ENCODE measurements at places on chromosomes 3 and 15. TPM values are rescaled to one million over a fixed set of nuclear protein-coding genes. Genes with fewer than 3 reads are reported as not detected.

GOLGA8J gene
- total RNA-seq: 0.37 TPM

GRCh38 chr15:63004211-63004610 lies 38.3 kb upstream of the TPM1 start:
- H3K4me3 ChIP-seq: no peak overlapping the region
- H3K4me1 ChIP-seq: no peaks in the 10 kb centered on the region
- no peaks in the 10 kb centered on the region for H3K27me3 ChIP-seq
- H3K36me3 ChIP-seq: no peaks in the 10 kb centered on the region

DNA sequence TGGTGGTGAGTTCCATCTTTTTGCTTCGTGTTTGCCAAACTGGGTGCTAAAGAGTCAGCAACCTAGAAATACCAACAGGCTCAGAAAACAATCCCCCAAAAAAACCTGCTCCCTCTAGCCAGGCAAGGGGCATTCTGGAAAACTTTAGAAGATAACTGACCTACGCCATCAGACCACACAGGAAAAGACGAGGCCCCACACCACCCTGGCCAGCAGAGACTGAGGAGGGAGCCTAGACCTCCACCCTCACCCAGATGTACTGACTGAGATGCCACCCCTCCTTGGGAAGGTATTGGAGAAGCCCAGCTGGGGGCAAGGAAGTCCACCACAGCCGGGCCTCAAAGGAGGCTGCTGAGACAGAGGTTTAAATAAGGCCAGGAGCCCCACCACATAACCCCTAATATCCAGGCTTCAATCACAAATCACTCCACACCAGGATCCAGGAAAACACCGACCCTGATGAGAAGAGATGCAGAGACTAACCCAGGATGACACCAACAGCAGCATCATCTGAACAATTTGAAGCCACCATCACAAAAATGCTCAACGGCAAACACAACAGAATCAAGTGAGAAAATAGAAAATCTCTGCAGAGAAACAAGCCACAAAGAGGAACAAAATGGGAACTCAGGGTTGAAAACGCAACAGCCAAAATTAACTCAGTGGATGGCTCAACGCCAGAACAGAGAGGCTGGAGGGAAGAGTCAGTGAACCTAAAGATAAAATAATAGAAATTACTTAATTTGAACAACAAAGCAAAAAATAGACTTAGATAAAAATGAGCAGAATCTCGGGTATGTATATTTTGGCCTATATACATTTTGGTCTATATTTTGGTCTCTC lies 61.0 kb downstream of the TPRA1 start:
- no peaks in the 10 kb centered on the region for H3K27me3 ChIP-seq
- H3K4me1 ChIP-seq: no peaks in the 10 kb centered on the region
- no peak overlapping the region for H3K27ac ChIP-seq
- no peaks in the 10 kb centered on the region for H3K36me3 ChIP-seq

DNA sequence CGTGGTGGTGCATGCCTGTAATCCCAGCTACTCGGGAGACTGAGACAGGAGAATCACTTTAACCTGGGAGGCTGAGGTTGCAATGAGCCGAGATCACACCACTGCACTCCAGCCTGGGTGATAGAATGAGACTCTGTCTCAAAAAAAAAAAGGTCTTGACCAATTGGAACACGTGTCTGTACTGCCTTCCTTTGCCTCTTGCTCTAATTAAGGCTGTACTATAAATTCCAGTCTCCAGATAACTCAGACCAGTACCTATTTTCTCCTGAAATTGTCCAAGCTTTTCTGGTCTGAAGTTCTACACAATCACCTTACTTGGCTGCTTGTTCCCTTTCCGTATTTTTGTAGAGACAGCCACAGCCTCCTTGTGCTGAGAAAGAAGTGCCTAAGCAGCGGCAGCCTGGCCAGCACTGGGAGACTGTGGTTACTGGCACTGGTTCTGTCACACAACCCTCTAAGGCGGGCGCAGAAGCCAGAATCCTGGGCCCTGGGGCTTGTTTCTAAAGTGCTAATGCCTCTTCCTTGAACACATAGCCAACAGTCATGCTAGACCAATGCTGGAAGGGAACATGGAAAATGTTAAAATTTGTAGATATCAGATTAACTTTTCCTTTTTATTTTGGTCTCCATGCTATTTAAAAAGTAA lies 6.2 kb upstream of the CEP70 start:
- no peaks in the 10 kb centered on the region for H3K4me1 ChIP-seq
- no peak overlapping the region for H3K27ac ChIP-seq
- no peaks in the 10 kb centered on the region for H3K27me3 ChIP-seq
- no peak overlapping the region for H3K4me3 ChIP-seq
- DNase-seq: no peak
